ENCODE measurements at places on chromosomes 11 and 22.

GRCh38 chr11:131036514-131036913 lies 120.2 kb upstream of the SNX19 start:
- no peak for DNase-seq

- no peak for DNase-seq
These were observed 19.4 kb downstream of the LAYN start for GRCh38 chr11:111559800-111560464.

- no peak for DNase-seq
These were observed 596.7 kb downstream of the JRKL start for GRCh38 chr11:96986516-96986915.

DNA sequence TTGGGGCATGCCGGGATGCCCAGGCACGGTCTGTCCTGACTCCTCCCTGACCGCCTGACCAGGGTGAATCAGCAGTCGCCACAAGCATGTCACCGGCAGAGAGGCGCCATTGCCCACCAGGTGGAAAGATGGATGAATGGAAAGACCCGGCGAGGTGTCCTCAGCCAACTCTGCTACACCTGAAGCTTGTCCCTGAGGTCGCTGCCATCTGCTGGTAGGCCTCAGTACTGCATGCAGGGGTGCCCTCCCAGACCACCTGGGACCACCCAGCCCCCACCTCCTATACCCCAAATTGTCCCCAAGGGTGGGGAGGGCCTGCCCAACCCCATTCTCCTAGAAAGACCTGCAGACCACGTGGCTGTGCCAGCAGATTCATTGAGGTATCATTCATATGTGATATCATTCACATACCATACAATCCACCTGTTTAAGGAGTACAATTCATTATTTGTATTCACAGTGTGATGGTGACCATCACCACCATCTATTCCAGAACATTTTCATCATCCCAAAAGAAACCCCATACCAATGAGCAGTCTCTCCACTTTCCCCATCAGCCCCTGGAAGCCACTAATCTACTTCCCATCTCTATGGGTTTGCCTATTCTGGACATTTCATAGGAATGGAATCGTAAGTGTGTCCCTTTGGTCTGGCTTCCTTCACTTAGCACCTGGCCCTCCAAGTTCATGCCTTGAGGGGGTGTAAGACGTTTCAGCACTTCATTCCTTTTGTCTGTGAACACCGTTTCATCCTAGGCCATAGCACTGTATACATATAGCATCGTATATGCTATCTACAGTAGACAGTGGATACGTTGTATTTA lies 17.5 kb downstream of the FGF3 start:
- DNase-seq, result peak; percentile 11

Data from NCI-H1417 (cell line).